Nephron progenitor cell (in vitro differentiated cells): ENCODE measurements at places on chromosomes 2 and 18.
A peak's percentile ranks its signal among the peaks of the same experiment; 100 is the strongest.

DNA sequence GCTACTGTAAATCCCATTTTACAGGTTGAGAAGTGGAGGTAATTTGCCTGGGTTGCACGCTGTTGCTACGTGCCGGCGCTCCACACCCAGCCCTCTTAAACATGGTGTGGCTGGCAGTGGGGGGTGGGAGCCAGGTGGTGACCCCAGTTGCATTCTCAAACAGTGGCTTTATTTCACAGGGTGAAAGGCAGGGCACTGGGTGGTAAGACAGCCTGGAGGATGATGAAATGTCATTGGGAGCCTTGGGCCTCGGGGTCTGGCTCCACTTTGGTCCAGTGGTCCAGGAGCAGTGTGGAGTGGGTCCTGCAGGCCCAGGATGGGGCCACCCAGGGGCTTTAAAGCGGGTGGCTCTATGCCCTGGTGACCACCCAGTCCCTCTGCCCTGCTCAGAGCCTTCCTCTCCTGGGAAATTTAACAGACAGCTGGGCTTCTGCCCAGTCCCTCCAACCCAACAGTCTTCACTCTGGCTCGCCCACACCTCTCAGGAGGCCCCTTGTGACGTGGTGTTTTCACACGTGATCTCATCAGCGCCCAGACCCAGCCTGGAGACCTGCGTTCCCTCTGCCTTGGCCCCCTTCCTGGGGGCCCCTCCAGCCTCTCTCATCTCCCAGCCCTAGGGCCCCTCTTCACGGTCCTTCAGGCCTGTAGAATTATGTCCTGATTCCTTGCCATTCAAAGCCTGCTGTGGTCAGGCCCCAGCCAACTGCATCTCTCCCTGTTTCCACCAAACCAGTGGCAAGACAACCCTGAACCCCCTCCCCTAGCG is 92.5 kb downstream of the INHBB start:
- H3K27me3 ChIP-seq = peaks cover 95% of the 10 kb centered on the region
- DNase-seq = no peak
- no peak overlapping the region for H3K4me3 ChIP-seq
- H3K36me3 ChIP-seq = no peaks in the 10 kb centered on the region

DNA sequence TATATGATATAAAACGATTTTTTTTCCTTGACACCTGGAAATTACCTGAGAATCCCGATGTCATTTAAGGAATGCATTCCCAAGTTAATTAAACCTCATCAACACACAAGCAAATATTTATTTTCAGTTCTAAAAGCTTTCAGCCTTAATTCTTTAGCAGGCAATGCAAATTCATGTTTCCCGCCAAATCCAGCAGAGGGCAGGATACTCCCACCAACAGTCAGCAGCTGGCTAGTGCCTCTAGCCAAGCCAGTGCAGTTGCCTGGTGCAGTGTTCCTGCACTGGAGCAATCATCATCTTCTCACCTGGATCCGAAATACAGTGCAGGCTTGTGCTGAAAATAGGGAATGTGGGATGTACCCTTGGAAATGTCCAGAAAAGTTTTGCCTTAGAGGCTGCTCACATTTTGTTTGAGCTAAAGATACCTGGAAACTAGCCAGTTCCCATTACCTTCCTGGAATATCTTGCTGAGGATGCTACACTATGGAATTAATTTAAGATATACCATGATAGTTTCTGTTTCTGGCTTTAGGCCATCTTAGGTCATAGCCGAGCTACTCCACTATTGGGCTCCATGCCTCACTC is 48.4 kb upstream of the CYTIP start:
- H3K36me3 ChIP-seq = no peaks in the 10 kb centered on the region
- H3K27me3 ChIP-seq = no peaks in the 10 kb centered on the region
- H3K27ac ChIP-seq = no peak overlapping the region
- no peak overlapping the region for H3K4me3 ChIP-seq

GRCh38 chr2:239004274-239005015 is 156.6 kb downstream of the TWIST2 start:
- peaks cover 29% of the 10 kb centered on the region for H3K4me1 ChIP-seq
- H3K4me3 ChIP-seq = no peak overlapping the region
- H3K36me3 ChIP-seq = peaks cover 10% of the 10 kb centered on the region
- H3K27me3 ChIP-seq = peaks cover 38% of the 10 kb centered on the region

DNA sequence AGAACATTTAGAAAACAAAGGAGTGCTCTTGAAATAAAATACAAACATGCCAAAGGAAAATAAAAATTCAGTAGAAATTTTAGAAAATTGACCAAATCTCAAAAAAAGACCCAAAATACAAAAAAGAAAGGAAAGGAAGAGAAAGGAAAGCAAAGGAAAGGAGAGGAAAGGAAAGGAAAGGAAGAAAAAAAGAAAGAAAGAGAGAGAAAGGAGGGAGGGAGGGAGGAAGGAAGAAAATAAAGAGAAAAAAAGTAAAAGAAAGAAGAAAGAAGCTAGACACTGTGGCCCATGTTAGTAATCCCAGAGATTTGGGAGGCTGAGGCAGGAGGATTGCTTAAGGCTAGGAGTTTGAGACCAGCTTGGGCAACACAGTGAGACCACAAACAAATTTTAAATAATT is 500.1 kb upstream of the VRK2 start:
- no peak overlapping the region for H3K27ac ChIP-seq
- H3K36me3 ChIP-seq = no peaks in the 10 kb centered on the region
- H3K4me1 ChIP-seq = peaks cover 11% of the 10 kb centered on the region
- H3K4me3 ChIP-seq = no peak overlapping the region
- no peak for DNase-seq
- no peaks in the 10 kb centered on the region for H3K27me3 ChIP-seq

DNA sequence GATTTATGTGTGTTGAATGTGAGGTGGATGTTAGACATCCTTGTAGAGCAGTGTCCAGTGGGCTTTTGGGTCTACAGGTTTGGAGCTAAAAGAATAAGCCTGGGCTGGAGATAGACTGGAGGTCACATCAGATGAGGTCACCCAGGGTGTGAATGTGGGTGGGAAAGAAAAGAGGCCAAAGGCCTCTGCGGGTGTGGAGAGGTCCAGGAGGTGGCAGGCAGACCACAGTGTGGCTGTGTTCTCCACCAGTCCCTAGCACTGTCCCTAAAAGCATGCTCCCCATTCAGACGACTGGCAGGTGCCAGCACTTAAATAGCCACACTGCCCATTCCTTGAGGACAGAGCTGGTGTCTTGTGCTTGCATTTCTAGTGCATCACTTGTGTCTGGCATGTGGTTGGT is 4.1 kb downstream of the ATG4B start:
- H3K36me3 ChIP-seq = peaks cover 26% of the 10 kb centered on the region
- DNase-seq = no peak
- no peak overlapping the region for H3K4me3 ChIP-seq
- peak overlapping the region; percentile 21 for H3K27ac ChIP-seq
- H3K27me3 ChIP-seq = no peaks in the 10 kb centered on the region

GRCh38 chr2:37855283-37856041 is 69.6 kb upstream of the RMDN2 start:
- peaks cover 17% of the 10 kb centered on the region for H3K27me3 ChIP-seq
- no peaks in the 10 kb centered on the region for H3K36me3 ChIP-seq
- no peak overlapping the region for H3K4me3 ChIP-seq
- peaks cover 19% of the 10 kb centered on the region for H3K4me1 ChIP-seq
- DNase-seq = no peak
- peak overlapping the region; percentile 61 for H3K27ac ChIP-seq

DNA sequence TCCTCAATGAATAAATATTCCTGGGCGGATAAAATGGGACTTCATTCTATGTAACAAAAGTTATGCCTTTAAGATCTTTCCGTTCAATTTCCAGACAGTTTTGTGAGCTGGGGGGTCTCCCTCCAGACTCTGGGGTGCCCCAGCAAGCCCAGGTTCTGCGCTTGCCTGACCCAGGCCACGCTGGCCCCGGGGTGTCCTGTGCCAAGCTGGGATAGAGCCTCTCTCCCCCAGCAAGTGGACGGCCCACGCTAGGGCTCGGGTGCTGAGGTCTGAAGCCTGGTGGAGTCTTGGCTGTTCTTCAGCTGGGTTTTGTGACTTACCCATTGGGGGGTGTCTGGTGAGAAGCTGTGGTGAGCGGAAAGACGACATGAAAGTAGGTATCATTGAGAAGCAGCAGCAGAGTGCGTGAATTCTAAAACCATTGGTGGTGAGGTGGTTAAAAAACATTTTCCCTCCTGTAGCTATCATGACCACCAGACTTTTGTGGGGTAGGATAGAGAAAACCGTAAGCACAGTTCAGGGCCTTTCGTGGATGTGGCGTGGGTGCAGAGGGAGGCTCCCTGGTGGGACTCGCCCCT is 346.8 kb downstream of the ANAPC1 start:
- no peak for DNase-seq
- H3K36me3 ChIP-seq = peaks cover 10% of the 10 kb centered on the region
- H3K27me3 ChIP-seq = peaks cover 7% of the 10 kb centered on the region
- H3K4me3 ChIP-seq = no peak overlapping the region
- H3K4me1 ChIP-seq = peaks cover 20% of the 10 kb centered on the region

GRCh38 chr18:50056185-50056584 is 138.8 kb downstream of the MYO5B start:
- no peaks in the 10 kb centered on the region for H3K36me3 ChIP-seq
- no peaks in the 10 kb centered on the region for H3K4me1 ChIP-seq
- H3K27me3 ChIP-seq = peaks cover 29% of the 10 kb centered on the region
- H3K27ac ChIP-seq = no peak overlapping the region
- no peak for DNase-seq
- no peak overlapping the region for H3K4me3 ChIP-seq
